ENCODE measurements at places on chromosomes 3 and 15.

DNA sequence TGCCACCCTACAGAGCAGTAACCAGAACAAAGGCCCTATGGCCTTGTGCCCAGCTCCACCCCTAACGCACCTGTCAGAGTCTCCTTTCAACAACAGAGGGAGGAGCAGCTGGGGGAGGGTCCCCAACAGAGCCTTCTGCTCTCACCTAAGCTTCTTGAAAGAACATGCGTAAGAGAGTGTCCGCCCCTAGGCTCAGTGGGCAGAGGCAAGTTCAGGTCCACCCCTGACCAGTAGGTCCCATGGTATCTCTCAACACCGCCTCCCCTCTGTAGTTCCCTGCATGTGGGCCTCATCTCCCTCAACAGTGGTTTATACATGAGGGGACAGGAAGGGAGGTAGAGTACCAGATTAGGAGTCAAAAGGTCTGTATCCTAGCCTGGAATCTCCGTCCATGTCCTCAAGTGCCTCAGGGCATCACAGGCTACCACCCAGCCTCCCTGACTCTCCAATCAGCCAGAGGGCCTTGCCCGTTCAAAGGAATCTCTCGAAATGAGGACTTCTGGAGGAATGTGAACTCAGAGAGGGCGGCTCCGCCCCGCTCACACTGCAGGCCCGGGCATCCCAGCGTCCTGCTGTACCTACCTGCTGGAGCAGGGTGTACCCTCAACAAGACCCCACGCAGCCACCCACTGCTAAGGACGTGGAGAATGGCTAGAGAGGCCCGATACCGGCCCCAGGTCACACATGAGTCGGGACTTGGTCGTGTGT lies 680 bp downstream of the POC1A start:
- DNase-seq: no peak

DNA sequence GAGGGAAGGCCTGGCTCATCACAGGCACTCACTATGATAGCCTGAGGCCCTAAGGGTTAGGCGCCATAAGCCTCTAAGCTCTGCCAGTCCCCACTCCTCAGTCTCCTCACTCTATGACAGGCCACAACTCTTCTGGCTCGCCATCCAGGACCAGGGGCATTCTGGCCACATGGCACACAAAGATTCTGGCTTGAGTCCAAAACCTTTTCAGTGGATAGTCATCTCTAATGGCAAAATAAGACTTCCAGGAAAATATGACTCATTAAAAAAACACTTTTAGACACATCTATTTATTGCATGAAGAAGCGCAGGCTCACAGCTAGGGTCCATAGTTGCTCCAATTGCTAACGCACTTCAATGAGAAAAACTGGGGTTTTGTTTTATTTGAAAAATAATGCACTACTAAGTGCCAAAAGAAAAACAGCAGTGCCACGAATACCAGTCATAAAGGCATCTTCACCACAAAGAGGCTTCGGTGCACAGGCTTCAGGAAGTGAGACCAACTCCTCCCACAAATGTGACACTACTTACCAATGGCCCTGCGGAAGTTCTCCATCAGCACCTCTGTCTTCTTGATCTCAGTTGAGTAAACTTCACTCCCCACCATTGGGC lies 11.1 kb downstream of the RUVBL1 start:
- no peak for DNase-seq

DNA sequence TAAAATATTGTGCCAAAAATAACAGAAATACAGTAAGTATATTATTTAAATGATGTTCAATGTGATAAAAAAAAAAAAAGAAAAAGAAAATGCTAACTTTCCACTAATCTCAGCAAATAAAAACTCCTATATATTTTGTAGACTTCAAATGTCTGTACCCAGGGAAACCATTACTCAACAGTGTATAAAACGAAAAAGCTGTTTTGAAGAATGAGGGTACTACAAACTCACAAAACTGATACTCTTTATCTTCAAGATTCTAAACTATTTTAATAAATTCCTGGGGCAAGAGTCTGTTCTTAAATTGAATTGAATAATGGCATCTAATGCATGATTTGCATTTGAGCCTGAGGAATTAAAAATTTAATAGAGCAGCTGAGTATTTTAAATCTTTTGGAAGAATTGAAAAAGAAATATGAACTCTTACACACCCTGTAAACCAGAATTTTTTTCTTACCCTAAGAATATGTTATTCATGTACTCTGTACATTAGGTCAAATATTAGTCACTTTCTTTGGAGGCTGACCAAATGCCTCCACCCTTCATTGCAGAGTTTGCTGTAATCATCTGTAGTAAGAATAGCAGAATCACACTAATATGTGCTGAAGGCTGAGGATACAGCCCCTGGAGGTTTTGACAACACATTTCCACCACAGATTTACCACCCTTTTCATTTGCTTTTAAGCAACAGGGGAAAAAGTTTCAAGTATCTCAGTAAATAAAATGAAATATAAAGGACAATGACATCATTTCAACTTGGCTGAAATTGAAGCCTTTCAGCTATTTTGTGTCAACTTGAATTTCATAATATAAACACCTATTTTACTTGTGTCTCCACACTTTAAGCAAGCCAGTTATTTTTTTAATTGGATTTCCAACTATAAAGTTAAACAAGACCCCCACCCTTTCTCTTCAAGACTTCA lies 79.7 kb downstream of the FBN1 start:
- no peak for DNase-seq

DNA sequence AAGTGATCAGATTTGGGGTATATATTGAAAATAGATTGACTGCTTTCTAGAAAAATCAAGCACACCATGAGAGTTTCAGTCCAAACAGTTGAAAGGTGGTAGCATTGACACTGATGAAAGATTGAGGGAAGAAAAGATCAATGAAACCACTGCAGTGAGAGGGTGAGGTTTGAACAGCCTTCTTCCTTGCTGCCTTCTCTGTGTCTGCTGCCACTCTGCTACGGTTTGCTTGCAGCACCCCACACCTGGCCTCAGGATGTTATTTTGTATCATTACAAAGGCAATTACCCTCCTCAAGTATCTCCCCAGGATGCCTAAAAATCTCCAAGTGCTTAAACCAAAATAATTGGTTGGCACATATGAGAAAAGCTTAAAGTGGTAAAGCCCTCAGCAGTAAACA lies 683.6 kb upstream of the ARPP21 start:
- no peak for DNase-seq

DNA sequence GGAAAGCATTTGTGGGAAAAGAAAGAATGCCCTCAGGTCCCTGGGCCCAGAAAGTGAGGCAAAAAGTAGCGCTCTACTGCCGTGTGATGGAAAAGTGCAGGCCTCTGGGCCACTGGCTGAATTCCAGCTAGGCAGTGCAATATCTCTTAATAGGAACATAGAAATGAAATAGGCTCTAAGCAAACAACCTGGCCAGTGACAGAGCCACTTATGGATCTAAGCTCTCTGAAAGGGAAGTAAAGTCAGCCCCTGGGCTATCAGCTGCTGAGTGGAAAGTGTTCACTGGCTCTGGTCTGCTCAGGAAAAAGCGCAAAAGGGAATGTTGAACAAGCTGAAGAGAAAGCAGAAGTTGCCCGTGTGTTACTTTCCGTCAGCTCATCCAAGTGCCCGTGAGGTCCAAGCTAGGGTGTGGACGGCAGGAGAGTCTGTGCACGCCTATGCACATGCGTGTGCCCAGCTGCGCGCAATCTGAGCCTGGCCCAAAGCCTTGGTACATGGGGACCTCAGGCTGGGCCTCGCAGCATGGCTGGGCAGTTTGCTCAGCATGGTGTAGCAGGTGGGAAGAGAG lies 74.0 kb upstream of the RAD18 start:
- no peak for DNase-seq

DNA sequence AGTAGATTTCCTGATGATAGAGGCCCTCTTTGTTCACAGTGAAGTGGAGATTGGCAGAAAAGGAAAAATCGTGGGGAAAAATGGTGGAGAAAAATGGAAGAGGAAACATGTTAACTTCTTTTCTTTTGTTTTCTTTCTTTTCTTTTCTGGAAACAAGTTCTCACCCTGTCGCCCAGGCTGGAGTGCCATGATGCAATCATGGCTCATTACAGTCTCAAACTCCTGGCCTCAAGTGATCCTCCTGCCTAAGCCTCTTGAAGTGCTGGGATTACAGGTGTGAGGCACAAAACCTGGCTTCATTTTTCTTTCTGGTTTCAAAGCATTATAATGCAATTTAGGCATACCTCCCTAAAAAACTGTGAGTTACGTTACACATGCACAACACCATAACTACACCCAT lies 464.2 kb downstream of the MECOM start:
- DNase-seq: no peak

- DNase-seq: no peak
These were observed 19.9 kb downstream of the SMAD3 start for GRCh38 chr15:67085237-67085817.

DNA sequence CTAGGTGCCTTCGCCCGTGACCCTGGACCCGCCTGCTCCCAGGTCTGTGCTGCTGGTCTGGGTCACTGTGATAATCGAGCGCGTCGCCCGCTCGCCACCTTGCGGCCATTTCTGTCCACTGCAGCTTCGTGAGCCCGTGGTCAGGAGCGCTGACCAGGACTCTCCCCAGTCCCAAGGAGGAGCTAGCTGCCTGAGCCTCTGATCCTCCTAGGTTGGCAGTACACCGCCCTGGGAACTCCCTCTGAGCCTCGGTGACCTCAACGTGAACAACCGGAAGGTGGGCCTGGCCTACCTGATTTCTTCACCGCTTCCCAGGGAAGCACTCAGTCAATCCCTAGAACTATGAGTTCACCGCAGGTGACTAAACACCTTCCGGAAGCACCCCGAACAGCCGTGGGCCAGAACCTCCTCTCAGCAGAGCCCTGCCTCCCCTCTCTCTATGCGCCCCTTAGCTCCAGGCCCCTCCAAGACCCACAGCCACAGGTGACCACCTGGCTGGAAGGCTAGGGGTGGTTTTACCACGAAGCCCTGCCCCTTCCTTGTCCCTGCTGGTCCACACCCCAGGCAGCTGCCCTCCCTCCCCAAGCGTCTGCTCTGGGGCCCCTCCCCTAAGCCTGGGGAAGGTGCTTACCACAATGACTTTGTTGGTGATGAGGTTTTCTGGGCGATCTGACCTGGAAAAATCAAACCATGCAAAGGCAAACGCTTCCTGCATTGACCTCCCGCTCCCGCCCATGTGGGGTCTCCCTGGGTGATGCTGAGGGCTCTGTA lies 9.7 kb downstream of the PLA2G4D start:
- DNase-seq: peak; percentile 45

DNA sequence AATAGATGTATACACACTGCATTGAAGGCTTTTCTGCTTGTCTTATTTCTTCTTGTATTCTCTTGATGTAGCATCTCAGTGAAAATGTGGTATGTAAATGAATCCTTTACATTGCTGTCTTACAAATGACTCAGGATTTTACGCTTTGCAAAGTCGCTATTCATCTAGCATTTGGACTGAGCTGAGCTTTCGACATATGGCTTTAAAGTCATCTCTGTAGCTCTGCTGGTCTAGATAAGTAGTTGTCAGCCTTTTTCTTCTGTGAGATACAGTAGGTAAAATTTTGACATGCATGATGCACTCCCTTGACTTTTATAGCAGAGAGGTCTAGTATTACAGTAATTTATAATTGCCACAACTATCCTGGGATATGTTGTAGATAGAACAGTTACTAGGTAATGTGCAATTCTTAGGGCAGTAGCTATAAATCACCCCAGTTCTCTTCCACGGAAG lies 16.8 kb downstream of the MEF2A start:
- DNase-seq: no peak

GRCh38 chr3:130537673-130538304 lies 20.8 kb downstream of the COL6A6 start:
- DNase-seq: no peak

GRCh38 chr3:19171794-19172193 lies 23.5 kb downstream of the KCNH8 start:
- DNase-seq: no peak

- DNase-seq: no peak
These were observed 63.7 kb upstream of the DAZL start for GRCh38 chr3:16668776-16669545.

DNA sequence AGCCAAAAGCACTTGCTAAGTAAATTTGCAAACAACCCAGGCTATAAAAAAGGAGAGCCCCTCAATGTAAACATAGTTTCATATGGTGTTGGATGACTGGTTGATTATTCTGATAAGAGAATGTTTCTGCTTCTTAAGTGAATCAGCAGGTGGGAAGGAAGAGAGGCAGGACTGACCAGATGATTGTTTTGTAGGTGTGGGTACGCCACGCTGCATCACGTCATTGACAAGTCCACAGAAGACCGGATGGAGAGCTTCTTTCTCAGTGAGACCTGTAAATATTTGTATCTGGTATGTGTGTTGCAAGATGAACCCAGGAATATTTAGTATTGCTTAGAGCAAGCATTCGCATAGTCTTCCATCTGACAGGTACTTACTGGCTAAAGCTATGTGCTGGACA lies 23.4 kb downstream of the EDEM1 start:
- DNase-seq: no peak

- no peak for DNase-seq
These were observed 115.4 kb downstream of the CLSTN2 start for GRCh38 chr3:140050396-140050795.

DNA sequence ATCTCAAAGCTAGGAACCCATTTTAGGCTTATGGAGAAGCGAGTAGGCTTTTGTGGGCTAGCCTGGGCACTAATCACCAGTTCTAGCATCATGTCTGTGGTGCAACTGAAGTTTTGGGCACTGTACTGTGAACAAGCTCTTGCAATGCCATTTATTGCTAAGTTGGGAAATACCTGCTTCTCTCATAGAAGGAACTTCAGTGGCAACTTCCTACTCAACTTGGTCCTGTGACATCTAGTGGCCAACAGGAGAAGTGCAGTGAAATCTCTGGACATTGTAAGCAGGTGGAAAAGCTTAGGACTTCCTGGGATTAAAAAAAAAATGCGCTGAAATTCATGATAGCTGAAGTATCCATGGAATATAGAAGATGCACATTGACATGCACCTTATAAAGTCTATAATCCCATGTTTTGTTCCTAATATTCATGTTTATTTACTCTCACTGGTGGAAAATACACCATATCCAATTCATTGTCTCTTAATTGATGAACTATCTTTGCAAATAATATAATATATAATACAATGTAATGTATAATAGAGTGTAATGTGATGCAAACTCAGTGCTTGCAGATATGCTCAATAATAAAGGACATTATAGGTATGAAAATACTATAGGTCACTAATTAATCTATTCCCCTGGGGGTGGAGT lies 6.5 kb upstream of the ALDH1A3 start:
- peak; percentile 55 for DNase-seq

- no peak for DNase-seq
These were observed 4.2 kb upstream of the CHRM5 start for GRCh38 chr15:33963831-33964664.

Data from right lung (tissue), 10 donors.